ENCODE measurements at places on chromosomes 16 and 17.

- H3K27me3 ChIP-seq: no peaks in the 10 kb centered on the region
- no peak for DNase-seq
- H3K4me3 ChIP-seq: no peak overlapping the region
- peaks cover 2% of the 10 kb centered on the region for H3K4me1 ChIP-seq
These were observed 3.2 kb downstream of the ZC3H7A start for GRCh38 chr16:11793840-11794239.

DNA sequence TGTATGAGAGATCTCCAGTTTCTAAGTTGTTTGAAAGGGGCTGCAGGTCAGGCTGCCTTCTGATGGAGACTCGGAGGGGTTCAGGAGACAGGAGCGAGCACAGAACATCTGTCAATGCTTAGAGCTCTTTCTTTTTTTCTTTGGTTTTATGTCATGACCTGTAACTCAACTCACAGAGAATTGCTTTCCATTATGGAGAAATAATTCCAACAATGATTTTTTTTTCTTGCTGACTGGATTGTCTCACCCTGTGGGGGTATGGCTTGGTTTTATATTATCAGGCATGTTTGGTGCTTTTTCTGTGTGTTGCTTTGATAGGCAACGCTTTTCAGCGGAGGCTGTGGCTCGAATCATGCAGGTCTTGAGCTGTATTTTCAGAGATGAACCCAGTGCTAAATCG, 10.7 kb upstream of the KCNJ2 start:
- no peak overlapping the region for H3K4me3 ChIP-seq
- no peaks in the 10 kb centered on the region for H3K4me1 ChIP-seq
- H3K27me3 ChIP-seq: no peaks in the 10 kb centered on the region
- no peak for DNase-seq

- H3K4me3 ChIP-seq: no peak overlapping the region
- H3K27me3 ChIP-seq: no peaks in the 10 kb centered on the region
- H3K4me1 ChIP-seq: no peaks in the 10 kb centered on the region
These were observed 9.4 kb downstream of the TIGD7 start for GRCh38 chr16:3295783-3296182.

- H3K4me1 ChIP-seq: peaks cover 8% of the 10 kb centered on the region
- no peak overlapping the region for H3K27ac ChIP-seq
- H3K27me3 ChIP-seq: no peaks in the 10 kb centered on the region
- no peak overlapping the region for H3K4me3 ChIP-seq
These were observed 8.6 kb downstream of the DOK4 start for GRCh38 chr16:57477531-57478202.

DNA sequence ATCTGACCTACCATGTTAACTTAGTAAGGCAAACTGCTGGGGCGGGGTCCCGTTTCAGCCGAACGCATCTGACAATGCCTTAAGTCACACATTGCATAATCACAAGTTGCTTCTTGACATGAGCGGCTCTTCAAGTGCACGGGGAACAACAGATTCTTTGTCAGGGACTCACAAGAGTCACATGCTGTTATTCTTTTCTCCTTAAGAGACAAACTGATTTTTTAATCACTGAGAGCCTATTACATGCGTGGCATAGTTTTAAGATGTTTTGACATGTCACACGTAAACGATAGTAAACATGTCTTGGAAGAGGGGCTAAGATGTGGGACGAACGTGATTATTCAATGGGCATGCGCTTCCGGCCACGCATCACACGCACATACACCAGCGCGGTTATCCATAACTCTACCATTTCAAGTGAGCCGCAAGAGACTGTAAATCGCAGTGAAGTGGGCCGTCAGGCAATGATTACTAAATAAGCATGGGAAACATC, 63.4 kb downstream of the ADCY9 start:
- no peak for DNase-seq
- no peaks in the 10 kb centered on the region for H3K4me1 ChIP-seq
- H3K27me3 ChIP-seq: no peaks in the 10 kb centered on the region
- no peak overlapping the region for H3K4me3 ChIP-seq

GRCh38 chr17:77831474-77832179, 126.9 kb upstream of the TNRC6C start:
- no peaks in the 10 kb centered on the region for H3K27me3 ChIP-seq
- no peaks in the 10 kb centered on the region for H3K36me3 ChIP-seq
- H3K4me1 ChIP-seq: peaks cover 5% of the 10 kb centered on the region
- H3K4me3 ChIP-seq: no peak overlapping the region
- H3K27ac ChIP-seq: no peak overlapping the region
- DNase-seq: no peak

DNA sequence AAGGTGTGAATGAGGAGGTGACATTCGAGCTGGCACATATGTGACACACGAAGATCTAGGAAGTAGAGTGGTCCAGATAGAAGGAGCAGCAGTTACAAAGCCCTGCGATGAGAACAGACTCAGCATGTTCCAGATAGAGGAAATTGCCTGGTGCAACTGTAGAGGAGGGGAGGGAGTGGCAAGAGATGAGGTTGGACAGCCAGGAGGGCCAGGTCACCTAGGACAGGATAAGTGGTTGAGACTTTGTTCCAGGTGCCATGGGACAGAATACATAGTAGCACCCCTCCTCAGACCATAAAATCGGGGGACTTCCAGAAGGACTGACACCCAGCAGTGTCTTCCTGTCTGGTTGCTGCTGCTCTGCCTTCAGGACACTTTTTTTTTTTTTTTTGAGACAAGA, 11.0 kb upstream of the CENPT start:
- H3K36me3 ChIP-seq: peaks cover 1% of the 10 kb centered on the region
- H3K4me1 ChIP-seq: peaks cover 3% of the 10 kb centered on the region
- no peak for DNase-seq

DNA sequence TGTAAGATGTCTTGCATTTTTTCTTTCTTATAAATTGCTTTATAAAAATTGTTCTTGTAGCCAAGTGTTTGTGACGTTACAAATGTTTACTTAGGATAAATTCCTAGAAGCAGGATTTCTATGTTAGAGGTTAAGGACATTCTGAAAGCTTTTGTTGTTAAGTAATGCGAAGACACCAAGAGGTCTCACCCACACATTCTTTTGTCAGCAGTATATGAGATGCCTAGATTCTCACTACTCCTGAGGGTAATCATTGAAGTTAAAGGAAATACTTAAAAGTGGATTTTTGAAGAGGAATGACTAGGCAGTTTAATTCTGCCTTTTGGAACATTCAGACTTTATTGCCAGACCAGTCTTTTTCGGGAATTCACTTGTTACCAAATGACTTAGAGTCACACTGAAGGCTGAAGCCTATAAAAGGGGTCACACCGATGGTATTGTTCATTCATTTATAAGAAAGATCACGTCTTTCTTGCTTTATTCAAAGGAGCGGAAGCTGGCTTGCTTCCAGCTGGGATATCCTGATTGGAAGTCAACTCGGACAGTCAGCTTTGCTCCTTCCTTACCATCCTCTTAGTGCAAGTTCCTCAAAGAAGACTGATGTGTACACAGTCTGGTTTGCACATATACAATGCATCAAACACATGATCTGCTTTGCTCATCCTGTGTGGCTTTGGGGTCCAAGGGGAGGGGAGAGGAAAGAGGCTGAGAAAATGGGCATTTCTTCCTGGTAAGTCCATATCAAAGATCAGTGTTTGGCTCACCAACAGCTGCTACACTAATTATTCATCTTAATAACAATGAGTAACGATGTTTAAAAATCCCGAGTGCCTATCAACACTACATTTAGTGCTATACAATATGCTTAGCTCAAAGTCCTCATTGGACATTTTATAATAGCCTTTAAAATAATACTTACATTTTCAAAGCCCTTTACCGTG, 160.0 kb downstream of the MAP2K6 start:
- no peaks in the 10 kb centered on the region for H3K27me3 ChIP-seq
- H3K27ac ChIP-seq: no peak overlapping the region
- H3K36me3 ChIP-seq: no peaks in the 10 kb centered on the region
- peak; percentile 23 for DNase-seq
- no peak overlapping the region for H3K4me3 ChIP-seq
- H3K4me1 ChIP-seq: peaks cover 2% of the 10 kb centered on the region

GRCh38 chr16:85042167-85042526, 14.6 kb downstream of the KIAA0513 start:
- no peak overlapping the region for H3K4me3 ChIP-seq
- no peak for DNase-seq
- no peak overlapping the region for H3K27ac ChIP-seq
- H3K27me3 ChIP-seq: no peaks in the 10 kb centered on the region
- H3K4me1 ChIP-seq: no peaks in the 10 kb centered on the region

- no peak for DNase-seq
- no peak overlapping the region for H3K4me3 ChIP-seq
- no peaks in the 10 kb centered on the region for H3K4me1 ChIP-seq
- no peaks in the 10 kb centered on the region for H3K36me3 ChIP-seq
These were observed 52.5 kb downstream of the SMG6 start for GRCh38 chr17:2251098-2251497.

DNA sequence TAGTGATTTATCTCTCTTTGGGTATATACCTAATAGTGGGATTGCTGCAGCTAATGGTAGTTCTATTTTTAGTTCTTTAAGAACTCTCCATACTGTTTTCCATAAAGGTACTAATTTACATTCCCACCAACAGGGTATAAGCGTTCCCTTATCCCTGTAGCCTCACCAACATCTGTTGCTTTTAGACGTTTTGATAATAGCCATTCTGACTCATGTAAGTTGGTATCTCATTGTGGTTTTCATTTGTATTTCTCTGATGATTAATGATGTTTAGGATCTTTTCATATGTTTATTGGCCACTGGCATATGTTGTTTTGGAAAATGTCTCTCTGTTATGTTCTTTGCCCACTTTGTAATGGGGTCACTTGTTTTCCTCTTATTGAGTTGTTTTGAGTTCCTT, 88.5 kb upstream of the ZNF267 start:
- no peak for DNase-seq
- no peaks in the 10 kb centered on the region for H3K27me3 ChIP-seq
- no peaks in the 10 kb centered on the region for H3K36me3 ChIP-seq

GRCh38 chr16:51457775-51458174, 306.7 kb upstream of the SALL1 start:
- no peak overlapping the region for H3K4me3 ChIP-seq
- no peaks in the 10 kb centered on the region for H3K4me1 ChIP-seq
- H3K27ac ChIP-seq: no peak overlapping the region
- H3K36me3 ChIP-seq: no peaks in the 10 kb centered on the region
- no peaks in the 10 kb centered on the region for H3K27me3 ChIP-seq

GRCh38 chr16:49274591-49274990, 7.0 kb downstream of the CBLN1 start:
- H3K4me3 ChIP-seq: no peak overlapping the region
- H3K36me3 ChIP-seq: no peaks in the 10 kb centered on the region
- no peak overlapping the region for H3K27ac ChIP-seq
- H3K4me1 ChIP-seq: no peaks in the 10 kb centered on the region

GRCh38 chr17:72682605-72683004, 409.9 kb downstream of the SLC39A11 start:
- DNase-seq: no peak
- no peak overlapping the region for H3K4me3 ChIP-seq
- no peaks in the 10 kb centered on the region for H3K36me3 ChIP-seq
- no peaks in the 10 kb centered on the region for H3K4me1 ChIP-seq
- no peak overlapping the region for H3K27ac ChIP-seq

- H3K27me3 ChIP-seq: no peaks in the 10 kb centered on the region
- no peak overlapping the region for H3K4me3 ChIP-seq
- peaks cover 1% of the 10 kb centered on the region for H3K4me1 ChIP-seq
- H3K36me3 ChIP-seq: no peaks in the 10 kb centered on the region
- H3K27ac ChIP-seq: no peak overlapping the region
These were observed 27.6 kb upstream of the ETV4 start for GRCh38 chr17:43573579-43574321.

- H3K36me3 ChIP-seq: no peaks in the 10 kb centered on the region
- DNase-seq: peak; percentile 31
- H3K4me1 ChIP-seq: peaks cover 9% of the 10 kb centered on the region
- no peak overlapping the region for H3K4me3 ChIP-seq
These were observed 43.6 kb downstream of the TBC1D16 start for GRCh38 chr17:79991924-79992648.

DNA sequence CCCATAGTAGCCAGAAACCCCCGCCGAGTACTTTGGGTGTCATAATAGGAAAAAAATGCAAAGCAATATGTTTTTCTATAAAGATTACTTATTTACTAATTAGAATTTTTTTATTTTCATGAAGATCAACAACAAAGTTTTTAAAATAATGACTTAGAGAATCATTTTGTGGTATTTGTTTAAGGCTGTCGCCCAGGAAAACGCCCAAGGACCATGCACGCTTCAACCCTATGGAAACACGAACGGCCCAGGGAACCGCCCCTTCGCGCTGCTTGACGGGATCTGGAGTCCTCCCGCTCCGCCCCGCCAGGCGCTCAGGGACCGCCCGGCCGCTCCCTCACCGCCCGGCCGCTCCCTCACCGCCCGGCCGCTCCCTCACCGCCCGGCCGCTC, 408 bp upstream of the KPNA2 start:
- peaks cover 3% of the 10 kb centered on the region for H3K36me3 ChIP-seq
- H3K4me3 ChIP-seq: no peak overlapping the region
- DNase-seq: no peak
- no peaks in the 10 kb centered on the region for H3K4me1 ChIP-seq

DNA sequence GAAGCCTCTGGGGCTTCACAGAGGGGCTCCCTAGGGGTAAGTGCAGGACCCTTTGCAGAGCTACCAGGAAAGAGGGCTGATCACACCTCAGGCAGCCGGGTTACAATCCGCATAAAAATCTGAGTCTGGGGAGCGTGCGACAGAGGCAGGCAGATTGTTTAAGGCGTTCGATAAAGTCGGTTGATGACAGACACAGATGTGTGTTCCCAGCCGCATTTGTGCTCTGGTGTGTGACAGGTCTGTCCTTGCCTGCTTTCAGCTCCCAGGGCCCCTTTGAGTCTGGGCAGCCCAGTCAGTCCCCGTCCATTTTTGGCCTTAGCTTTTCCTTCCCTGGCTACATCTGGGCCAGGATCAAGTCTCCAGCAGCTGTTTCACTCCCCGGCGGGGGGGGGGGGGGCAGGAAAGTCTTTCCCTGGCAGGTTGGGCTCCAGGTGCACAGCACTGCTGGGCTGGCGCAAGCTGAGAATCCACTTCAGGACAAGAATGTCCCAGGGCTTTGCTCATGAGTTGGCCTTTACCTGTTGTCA, 1.3 kb upstream of the ZACN start:
- peaks cover 44% of the 10 kb centered on the region for H3K27me3 ChIP-seq
- H3K36me3 ChIP-seq: no peaks in the 10 kb centered on the region
- H3K4me1 ChIP-seq: peaks cover 10% of the 10 kb centered on the region
- H3K27ac ChIP-seq: no peak overlapping the region
- no peak for DNase-seq

DNA sequence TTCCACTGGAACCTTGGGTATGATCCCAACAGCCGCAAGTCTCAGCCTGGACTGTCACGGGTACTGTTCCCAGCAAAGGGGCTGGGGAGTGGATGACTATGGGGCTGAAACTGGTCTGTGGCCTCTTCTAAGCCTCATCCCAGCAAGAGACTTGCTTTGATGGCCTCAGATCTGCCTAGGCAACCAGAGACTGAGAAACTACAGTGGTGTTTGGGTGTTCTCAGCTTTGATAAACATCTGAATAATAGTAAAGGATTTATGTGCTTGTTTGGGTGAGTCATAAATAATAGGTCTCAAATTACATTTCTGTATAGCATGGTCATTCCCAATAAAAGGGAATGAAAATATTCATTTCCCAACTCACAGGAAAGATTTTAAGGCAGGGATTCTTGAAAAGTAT, 30.2 kb upstream of the ULK2 start:
- peaks cover 3% of the 10 kb centered on the region for H3K36me3 ChIP-seq
- H3K27ac ChIP-seq: no peak overlapping the region
- H3K27me3 ChIP-seq: no peaks in the 10 kb centered on the region
- H3K4me1 ChIP-seq: no peaks in the 10 kb centered on the region

Measured in mesendoderm (in vitro differentiated cells).